Hematopoietic multipotent progenitor cell (in vitro differentiated cells): ENCODE measurements at places on chromosomes 7 and 10.

DNA sequence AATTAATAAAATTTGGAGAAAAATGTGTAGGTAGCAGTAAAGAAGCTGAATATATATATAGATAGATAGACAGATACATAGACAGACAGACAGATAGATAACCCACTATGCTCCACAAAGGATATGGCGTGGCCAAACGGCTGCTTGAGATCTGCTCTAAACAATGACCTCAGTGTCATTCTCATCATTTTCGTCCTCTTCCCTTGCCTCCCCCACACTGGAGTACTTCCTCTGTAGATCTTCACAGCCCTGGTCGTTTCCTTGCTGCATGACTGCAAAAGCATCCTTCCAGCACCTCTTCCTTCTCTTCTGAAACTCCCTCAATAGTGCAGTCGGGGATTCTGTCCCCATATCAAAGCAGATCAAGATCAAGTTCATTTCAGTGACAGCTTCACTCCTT is 35.6 kb upstream of the ATP6V0A4 start:
- DNase-seq, result no peak

DNA sequence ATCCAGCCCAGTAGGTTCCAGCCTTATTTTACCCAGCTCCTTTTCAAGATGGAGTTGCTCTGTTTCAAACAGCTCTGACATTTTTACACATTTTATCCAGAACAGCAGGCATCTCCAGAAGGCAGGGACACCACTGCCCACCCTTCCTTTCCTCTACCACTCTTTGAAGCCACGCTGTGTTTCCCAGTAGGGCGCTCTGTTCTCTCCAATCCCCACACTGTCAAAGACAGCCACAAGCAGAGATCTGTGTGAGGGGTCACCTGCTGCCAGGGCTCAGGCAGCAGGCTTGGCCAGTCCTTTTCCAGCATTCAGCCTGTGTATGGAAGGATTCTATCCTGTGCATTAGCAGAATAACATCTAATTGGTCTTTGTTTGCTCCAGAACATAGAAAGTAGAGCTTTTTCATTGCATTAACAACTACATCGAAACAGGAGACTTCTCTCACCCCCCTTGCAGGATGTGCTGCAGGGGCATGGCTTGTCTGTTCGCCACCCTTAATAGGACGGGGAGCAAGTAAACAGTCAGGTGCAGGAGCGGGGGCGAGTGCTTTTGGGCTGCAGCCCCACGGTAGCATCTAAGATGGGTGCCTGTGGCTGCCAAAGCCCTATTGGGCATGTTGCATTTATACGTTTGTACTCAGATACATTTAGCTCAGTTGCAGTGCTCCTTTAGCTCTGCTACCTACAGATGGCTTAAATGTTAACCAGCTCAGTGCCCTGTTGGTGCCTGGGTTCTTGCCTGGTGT is 326.1 kb downstream of the GALNT17 start:
- DNase-seq, result no peak

DNA sequence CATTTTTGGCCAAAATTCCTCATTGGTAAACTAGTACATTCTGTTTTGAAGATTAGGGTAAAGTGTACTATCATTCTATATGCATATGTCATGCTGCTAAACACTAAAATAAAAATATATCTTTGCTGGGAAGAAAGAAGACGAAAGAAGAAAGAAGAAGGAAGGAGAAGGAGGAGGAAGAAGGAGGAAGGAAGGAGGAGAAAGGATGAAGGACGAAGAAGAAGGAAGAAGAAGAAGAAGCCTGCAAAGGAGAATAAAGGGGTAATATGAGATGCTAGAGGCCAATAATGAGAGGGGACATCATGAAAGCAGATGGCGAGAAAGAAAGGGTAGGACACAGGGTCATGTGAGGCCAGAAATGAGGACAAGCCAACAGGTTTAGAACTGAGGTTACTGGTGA is 8.0 kb downstream of the SLC25A13 start:
- DNase-seq, result no peak

DNA sequence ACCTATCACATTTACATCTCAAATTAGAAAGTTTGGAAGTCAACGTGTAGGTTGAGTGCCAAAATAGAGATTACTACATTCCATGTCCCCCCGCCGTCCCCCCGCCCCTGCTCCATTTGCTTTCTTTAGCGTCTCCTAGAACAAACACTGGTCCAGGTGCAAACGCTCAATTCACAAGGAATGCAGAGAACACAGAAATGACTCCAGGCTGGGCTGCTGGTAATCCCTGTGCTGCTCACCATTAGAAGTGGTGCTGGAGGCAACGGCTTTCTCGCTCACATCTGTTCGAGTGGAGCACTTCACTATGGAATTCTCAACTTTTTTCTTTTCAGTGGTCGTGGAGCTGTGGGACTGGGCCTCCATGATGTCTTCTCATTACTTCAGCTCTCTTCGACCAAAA is 14.1 kb downstream of the GLI3 start:
- no peak for DNase-seq

GRCh38 chr10:112389271-112389822 is 15.4 kb downstream of the ACSL5 start:
- DNase-seq, result peak; percentile 54

DNA sequence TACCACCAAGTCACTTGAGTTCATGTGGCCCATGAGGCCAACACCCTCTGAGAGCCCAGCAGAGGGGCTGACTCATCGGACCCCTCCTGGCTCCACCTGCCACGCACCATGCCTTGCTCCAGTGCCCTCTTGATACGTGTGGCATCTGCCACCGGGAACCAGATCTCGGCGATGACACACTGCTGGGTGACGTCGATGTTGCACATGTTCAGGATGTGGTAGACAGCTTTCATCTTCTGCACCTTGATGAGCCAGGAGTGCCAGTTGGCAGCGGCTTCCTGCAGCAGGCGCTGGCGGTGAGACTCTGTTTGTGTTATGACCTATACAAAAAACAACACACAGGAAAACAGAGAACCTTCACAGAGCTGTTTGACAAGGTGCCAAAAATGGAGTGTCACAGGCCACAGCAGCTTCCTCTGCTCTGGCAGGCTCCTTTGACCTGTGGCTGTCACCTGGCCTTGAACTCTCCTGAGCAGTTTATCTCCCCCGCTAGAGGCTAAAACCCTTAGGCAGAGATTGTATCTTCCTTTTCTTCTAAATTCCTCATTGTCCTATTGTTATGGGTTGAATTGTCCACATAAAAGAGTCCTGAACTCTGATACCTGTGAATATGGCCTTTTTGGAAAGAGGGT is 45.2 kb upstream of the TMEM213 start:
- DNase-seq, result peak; percentile 98

- no peak for DNase-seq
Observed at GRCh38 chr7:82507976-82508677, 64.5 kb upstream of the CACNA2D1 start.

DNA sequence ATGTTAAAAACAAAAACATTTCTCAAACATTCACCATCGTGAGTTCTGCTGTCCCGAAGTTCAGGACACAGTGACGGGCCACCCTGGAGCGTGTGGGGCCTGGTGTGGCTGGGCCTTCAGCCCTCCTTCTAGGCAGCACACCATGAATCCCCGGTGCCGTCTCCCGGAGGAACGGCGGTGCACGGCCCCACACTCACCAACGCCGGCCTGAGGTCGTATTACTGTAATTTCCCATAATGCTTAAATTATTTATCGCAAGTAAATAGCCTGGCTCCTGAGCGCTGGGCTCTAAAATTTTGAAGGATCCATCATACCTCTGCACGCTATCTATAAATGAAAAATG is 1.4 kb downstream of the STK32C start:
- DNase-seq, result no peak

- DNase-seq, result no peak
Observed at GRCh38 chr7:39360766-39361165, 205.4 kb upstream of the YAE1 start.

GRCh38 chr7:22344655-22345054 is 12.3 kb downstream of the RAPGEF5 start:
- no peak for DNase-seq

DNA sequence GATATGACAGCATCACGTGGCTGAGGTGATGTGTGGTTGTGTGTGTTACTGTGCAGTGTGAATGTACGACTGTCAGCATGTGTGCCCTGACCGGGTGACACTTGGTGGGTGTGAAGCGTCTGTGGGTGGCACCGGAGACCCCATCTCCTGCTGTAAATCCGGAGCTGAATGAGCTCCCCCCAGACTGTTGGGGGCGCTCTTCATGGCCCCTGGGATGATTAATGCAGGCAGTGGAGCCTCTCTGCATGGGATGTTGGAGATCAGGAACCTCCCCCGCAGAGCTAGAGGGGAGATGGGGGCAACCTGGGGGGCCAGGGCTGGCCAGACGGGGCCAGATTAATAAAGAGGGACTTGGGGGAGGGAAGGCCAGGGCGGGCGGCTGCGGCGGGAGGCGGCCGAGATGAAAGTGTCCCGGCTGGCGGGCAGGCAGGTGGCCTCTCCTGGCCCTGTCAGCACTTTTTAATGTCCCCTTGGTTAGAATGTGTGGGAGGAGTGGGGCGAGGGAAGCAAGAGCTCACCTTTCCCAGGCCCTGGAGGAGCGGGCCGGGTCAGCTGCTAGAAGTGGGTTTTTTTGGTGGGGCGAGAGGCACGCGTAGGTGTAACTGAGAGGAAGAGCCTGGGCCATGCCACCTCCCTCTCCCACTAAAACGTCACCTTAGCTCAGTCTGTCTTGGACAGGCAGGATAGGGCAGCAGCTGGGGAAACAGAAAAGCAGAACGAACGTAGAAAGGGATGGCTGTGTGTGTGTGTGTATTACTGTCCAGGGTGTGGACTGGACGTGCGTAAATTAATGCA is 34.1 kb downstream of the HIF1AN start:
- DNase-seq, result peak; percentile 15

DNA sequence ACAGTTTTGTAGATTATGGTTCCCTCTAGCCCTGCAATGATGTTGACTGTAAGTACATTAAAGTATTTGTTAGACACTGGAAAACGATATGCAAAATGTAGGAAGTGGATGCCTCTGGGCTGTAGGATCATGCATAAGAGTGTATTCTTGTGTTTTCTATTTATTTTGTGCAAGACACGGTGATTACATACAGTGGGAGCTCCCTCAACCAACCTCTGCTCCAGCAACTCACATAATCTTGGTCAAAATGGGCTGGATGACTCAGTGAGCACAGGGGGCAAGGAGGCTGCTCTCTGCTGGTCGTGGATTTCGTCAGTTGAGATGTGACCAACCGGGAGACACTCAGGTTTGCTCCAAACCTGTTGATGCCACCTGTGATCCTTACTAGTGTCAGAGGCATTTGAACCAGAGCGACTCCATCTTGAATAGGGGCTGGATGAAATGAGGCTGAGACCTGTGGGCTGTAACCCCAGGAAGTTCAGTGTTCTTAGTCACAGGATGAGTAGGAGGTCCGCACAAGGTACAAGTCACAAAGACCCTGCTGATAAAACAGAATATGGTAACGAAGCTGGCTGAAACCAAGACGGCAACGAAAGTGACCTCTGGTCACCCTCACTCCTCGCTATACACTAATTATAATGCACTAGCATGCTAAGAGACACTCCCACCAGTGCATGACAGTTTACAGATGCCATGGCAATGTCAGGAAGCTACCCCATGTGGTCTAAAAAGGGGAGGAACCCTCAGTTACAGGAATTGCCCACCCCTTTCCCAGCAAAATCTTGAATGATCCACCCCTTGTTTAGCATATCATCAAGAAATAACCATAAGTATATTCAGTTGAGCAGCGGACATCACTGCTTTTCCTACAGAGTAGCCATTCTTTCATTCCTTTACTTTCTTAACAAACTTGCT is 56.4 kb upstream of the FAM20C start:
- DNase-seq, result no peak

GRCh38 chr7:116122972-116123595 is 87.3 kb upstream of the TES start:
- DNase-seq, result no peak

GRCh38 chr7:44145969-44146911 is 5.1 kb upstream of the MYL7 start:
- no peak for DNase-seq

GRCh38 chr10:76649723-76650127 is 987.9 kb downstream of the KCNMA1 start:
- no peak for DNase-seq

DNA sequence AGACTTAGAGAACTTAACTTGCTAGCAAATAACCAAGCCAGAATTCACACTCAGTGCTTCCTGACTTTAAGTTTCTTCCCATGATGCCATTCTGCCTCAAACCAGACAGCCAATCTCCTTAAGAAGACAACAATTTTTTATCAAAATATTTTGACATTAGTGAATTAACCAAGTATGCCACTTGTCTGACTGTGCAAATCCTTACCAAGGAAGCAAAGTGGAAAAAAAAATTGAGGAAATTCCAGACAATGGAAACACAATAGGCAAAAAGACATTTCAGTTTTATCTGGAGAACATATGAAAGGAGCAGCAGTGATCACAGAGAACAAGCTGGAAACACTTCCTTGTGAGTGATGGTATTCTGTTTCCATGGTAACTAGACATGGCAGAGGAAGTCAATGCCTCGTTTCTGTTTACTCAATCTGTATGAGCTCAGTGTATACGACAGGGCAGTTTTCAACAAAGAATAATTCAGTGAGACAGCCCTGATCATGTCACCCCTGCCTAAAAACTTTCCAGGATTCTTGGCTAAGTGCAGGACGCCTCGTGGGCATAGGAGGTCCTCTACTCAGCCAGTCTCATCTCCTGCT is 114.2 kb downstream of the DYNC1I1 start:
- peak; percentile 71 for DNase-seq

DNA sequence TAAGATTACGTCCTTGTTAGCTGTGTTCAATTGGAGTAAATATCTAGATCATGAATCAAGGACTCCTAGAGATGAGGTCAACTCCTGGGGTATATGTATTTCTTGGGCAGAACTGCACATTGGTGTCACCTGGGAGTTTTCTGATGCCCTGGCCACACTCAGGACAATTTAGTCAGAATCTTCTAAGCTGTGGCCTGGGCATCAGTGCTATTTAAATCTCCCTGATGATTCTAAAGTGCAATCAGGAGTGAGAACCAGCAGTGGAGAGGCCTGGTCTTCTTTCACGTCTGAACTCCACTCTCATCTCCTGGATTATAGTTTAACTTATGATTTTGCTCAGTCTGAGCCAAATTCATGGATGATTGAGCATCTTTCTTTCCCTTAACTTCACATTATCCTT is 218.0 kb downstream of the BMPER start:
- DNase-seq, result no peak

DNA sequence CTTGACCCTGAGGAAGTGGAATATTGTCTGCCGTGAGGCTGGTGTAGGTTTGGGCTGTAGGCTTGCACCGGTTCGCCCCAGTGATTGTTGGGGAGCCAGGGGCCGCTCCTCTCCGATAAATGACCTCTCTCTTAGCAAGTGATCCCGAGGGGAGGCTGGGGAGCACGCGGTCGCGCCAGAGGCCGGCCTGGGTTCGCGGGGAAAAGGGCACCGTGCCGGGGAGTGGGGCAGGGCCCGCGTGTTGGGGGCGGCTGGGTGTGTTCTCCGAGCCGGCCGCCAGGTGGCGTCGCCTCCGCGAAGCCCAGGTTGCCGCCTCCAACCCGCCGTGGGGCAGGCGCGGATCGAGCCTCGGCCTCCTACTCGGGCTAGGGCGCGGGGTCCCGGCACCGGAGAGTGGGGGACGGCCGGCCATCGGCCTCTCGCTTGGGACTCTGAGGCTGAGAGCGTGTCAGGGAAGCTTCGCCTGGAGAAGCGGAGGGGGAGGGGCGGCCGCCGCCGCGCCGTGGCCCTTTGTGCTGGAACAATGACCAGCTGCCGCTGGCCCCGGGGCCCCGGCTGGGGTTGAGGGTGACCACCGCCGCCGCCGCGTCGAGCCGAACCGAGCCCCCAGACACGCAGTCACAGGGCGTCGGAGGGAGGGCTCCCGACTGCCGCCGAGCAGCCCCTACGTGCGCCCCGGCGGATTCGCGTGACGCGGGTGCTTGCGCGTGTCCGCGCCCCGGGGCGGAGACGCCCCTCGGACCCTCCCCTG is 442 bp upstream of the LZTS2 start:
- peak; percentile 72 for DNase-seq

- no peak for DNase-seq
Observed at GRCh38 chr10:112696592-112696991, 249.6 kb downstream of the VTI1A start.
